ENCODE measurements at places on chromosomes 1 and 21.

DNA sequence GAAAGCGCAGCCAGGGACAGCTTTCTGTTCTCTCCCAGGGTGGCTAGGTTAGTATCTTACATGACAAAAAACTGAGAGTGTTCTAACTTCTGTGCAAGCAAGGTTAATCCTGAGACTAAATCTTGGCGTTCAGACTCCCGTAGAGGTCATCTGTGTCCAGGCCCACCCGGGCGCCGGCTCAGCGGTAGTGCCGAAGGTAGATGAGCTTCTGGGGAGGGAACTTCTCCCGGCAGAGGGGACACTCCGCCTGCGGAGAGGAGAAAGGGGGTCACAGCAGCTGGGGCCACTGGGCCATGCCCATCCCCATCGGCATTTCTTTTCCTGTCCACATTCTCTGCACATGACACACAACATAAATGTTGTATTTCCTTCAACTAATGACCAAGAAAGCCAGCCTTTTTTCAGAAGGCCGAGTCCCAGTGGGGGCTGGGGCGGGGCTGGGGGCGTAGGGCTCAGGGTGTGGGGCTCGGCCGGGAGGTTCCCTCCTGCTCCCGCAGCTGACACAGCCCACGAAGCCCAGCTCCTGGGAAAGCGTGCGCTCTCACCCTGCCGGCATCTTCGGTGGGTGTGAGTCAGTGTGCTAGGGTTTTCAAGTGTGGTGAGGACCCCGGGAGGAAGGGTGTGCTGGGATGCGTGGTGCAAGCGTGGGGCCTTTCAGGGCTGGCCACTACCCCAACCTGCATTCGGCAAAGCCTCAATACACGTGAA lies 6.6 kb downstream of the PEX10 start:
- DNase-seq: no peak

GRCh38 chr1:181936768-181937581 lies 124.5 kb downstream of the ZNF648 start:
- DNase-seq: no peak

GRCh38 chr1:165542647-165543046 lies 1.2 kb upstream of the LRRC52 start:
- no peak for DNase-seq

DNA sequence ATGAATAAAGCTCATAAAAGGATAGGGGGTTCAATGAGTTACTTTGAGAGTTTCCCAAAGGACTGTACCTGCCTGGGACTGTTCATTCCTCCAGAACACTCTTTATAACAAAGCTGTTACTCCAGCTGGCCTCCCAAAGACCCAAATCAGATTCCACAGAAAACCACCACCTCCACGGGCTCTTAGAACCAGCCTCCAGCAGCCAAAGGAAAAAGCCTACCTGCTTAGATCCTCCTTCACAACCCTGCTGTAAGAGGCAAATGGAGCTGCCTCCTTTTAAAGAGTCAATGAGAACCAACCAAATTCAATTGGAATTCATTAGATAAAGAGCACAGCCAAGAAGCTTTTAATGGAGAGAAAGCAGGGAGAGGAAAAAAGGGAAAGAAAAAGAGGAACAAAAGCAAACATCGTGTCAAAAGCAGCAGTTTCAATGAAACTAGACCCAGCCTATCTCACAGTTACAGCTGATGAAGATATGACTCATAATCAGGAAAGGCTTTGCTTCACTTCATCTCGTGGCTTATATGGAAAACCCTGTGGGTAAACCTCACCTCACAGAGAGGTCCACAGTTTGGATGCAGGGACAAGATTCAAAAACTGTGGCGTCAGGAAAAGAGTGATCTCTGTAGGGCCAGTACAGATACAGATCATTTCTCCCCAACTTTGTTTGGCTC lies 27.8 kb upstream of the FMO4 start:
- no peak for DNase-seq

DNA sequence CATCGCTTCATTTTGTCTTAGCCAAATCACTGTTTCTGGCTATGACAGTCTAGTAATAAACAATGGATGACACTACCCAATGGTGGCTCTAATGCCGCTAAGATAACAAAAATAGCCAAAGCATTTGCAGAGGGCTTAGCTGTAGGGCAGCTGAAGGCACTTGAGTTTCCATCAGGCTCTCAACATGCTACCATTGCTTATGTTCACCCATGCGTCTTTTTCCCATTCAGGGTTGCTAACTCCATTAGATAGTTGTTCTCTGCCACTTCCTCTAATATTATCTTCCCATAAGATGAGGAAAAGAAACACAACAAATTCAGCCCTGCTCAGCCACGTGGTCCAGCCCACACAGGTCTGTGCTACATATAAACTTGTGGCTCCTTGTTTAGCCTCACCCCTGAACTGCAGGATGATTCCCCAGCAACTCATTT lies 159.6 kb downstream of the TOMM20 start:
- no peak for DNase-seq

DNA sequence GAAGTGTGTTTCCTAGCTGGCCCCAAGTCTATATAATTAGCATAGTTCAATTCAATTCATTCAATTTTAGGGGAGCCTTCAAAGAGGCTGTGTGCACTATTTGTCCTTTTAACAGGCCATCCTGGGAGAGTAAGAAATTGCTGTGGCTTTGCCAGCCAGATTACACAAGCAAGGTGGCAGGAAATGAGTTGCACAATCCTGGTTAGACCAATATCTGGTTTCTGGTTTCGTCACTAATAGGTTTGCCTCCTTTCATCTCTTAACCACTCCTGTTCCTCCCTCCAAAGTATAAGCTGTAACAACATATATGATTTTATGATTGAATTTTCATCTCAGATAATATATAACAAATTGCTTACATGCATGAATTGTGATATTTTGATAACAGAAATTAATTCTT lies 84.1 kb upstream of the NEGR1 start:
- DNase-seq: no peak

DNA sequence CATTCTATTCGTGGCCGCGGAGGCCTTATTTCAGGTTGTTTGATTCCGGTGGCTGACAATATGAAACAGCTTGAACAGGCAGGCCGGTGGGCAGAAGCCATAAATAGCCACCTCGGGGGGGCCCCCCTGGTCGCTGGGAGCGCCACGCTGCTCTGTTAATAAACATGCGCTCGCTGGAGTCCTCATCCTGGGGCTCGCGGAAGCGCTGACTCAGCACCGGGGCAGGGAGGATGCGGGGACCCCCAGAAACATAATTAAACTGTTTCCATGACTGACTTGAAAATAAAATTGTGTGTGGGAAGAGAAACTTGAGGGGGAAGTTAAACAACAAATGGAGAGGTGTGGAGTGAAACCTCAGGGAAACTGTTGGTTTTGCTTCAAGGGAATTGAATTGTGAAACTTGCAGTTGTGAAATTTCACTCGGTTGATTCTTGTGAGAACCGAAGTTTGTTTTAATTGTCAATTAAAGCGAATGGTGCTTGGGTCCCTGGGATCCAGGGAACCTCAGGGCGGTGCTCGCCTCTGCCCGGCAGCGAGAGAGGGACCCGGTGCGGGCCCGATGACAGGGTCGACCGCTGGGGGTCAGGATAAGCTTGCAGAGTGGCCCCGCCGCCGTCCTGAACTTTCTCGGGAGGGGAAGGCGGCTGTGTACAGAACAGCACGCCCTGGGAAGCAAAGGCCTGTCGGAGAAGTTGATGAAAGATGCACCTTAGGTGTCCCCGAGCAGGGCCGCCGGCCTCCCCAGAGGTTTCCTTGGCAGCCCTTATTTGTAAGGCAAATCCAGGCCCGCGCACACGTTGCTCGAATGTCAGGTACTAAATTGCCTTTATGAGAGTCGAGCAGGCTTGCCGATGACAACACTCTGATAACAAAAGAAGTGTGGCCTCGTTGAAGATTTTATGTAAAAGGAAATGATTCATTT lies 176.9 kb upstream of the LMO4 start:
- no peak for DNase-seq

GRCh38 chr1:12057382-12057781 lies 5.7 kb upstream of the TNFRSF8 start:
- DNase-seq: no peak

DNA sequence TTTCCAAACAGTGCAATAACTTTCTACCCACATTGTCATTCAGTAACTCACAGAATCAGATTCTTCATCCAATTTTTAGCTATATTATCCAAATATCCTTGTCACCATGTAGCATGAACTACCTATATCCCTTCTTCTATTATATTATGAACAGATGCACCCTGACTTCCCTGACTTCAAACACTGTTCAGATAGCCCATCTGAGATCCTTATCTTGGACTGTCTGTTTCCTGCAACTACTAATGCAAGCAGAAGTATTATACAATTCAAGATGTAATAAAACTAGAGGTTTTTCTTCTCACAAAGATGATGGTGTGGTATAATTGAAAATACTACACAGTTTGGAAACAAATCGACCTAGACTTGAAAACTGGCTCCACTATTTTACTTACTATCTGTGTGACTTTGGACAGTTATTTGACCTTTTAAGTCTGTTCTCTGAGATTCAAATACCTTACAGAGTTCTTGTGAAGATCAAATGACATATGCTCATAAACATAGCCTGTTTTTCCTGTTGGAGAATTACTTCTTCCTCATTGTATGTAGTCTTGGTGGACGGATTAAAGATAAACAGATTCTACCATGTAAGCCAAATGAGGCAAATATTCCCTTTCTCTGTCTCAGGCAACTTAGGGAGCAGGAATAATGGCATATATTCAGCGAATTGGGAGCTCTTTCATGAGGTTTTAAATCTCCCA lies 407.9 kb upstream of the ZRANB2 start:
- no peak for DNase-seq

DNA sequence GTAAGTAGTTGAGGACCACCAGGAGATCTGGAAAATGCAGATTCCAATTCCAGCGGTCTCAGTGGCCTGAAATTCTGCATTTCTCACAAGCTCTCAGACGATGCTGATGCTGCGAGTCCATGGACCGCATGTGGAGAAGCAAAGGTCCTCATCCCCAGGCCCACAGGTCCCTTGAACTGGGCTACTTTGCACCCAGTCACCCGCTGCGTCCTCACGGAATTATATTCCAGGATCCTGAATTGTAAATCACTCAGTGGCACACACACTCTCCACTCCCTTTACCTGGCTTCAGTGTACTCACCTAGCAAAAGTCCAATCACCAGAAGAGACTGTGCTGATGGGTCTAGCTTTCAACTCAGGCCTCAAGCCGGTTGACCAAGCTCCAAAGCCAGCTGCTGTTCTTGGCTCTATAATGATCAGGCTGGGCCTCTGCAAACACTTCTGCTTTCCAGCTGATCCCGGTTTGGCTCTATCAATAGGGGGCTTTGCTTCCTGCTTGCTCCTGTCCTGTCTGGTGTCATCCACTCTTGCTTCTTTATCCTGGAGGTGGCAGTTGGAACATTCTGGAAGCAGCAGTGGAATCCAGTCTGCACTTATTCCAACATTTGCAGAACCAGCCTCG lies 904 bp upstream of the RPL22 start:
- DNase-seq: no peak

- no peak for DNase-seq
Observed at GRCh38 chr1:190759807-190760206, 282.1 kb upstream of the BRINP3 start.

GRCh38 chr1:29793101-29793546 lies 556.8 kb downstream of the PTPRU start:
- peak; percentile 9 for DNase-seq

GRCh38 chr1:44826375-44827196 lies 16.5 kb downstream of the PTCH2 start:
- no peak for DNase-seq

DNA sequence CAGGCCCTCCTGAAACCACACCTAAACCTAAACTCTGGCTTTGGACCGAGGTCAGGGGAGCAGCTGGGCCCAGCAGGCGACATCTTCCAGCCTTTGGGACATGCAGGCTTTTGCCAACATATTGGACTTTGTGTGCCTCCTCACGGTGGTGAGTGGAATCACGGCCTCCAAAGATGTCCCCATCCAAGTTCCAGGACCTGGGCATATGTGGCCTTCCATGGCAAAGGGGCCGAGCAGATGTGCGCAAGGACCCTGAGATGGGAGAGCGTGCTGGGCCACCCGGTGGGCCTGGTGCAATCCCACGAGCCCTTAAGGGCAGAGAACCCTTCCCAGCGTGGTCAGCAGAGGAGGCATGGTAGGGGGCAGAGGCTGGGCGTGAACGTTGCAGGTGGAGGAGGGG lies 160.8 kb upstream of the C1orf174 start:
- no peak for DNase-seq

DNA sequence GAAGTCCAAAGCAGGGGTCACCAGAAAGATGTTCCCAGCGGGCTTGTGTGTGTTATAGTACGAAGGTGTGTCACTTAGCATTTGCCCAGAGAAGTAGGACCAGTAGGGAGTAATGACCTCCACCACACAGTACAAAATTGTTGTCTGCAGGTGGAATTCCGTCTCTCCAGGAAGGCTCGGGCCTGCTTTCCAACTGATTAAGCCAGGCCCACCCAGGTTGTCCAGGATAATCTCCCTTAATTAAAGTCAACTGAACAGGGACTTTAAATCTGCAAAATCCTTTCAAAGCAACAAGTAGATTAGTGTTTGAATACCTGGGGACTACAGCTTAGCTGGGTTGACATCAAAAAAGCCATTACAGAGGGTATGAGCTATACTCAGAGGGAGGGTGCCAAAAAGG lies 131.3 kb downstream of the BACH1 start:
- DNase-seq: no peak

DNA sequence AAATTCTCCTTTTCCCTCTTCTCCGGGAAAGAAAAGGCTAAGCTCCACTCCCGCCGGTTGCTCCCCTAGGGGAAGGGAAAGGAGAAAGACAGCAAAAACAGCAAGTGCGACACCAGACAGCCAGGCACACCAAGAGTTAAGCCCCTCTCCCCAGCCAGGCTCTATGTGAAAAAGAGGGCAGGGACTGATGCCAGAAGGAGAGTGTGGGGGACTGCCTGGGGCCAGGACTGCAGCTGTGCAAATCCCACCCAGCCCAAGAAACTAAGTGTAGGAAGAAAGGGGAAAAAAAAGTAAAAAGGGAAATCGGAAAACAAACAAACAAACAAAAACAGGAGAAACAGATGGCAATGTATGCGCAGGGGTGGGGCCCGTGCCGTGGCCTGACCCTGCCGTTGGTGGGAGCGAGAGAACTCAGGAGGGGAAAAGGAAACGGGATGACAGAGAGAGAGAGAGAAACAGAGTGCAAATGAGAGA lies 27.7 kb upstream of the FMO1 start:
- no peak for DNase-seq

DNA sequence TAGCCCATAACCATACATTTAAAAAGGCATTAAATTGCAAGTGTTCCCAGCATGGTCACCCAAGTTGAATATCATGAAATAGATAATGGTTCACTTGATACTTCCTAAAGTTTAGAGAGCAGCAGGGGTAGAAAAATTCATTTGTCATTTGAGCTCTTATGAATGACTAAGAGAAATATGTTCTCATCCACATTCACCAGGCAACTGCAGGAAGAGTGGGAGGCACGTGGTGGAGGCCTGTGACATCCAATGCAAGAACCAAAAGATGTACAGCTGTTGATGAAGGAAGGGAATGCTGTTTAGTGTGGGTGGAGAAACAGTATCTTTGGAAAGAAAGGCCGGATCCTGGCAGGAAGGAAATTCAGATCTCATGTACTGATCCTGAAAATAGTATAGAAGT lies 473.1 kb downstream of the ADGRL2 start:
- DNase-seq: no peak

- DNase-seq: no peak
Observed at GRCh38 chr1:16118706-16119105, 37.2 kb downstream of the EPHA2 start.

- DNase-seq: no peak
Observed at GRCh38 chr1:3038571-3039181, 17.4 kb downstream of the ACTRT2 start.

GRCh38 chr1:35838693-35839245 lies 31.0 kb downstream of the AGO4 start:
- DNase-seq: no peak

GRCh38 chr1:207878939-207879338 lies 32.0 kb downstream of the CD34 start:
- no peak for DNase-seq

GRCh38 chr1:110602466-110602865 lies 3.7 kb downstream of the KCNA2 start:
- no peak for DNase-seq

All from activated gamma-delta T cell treated with anti-CD3 and anti-CD28 coated beads, Interleukin-2, amount 50 U/mL, for 16 hours (primary cell).